Stimulated activated CD4-positive, alpha-beta T cell treated with anti-CD3 and anti-CD28 coated beads, TNF-alpha, amount 100 ng/mL, for 1 hour (primary cell): ENCODE measurements at places on chromosomes 5 and 9.

- no peak for DNase-seq
These were observed 6.0 kb downstream of the UBE2QL1 start for GRCh38 chr5:6454628-6455053.

DNA sequence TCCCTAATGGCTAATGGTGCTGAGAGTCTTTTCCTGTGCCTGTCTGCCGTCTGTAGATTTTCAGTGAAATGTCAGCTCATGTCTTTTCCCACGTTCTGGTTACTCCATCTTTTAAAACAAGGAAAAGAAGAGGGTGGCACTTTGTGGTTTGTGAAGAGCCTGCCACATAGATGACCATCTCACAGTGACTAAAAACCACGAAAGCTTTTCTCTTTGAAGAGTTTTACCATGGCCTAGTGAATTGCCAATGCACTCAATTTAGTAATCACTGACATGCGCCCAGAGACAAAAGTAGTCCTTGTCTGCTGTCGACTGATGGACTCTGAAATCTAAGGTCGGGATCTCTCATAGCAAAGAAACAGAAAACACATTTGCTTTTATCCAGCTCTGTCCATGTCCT is 50.4 kb downstream of the SPATA31C2 start:
- no peak for DNase-seq

GRCh38 chr5:170218726-170219125 is 14.1 kb upstream of the C5orf58 start:
- DNase-seq = no peak

- no peak for DNase-seq
These were observed 264.0 kb downstream of the MAN2A1 start for GRCh38 chr5:109953761-109954160.

GRCh38 chr9:133182151-133182550 is 18.4 kb upstream of the GBGT1 start:
- no peak for DNase-seq

DNA sequence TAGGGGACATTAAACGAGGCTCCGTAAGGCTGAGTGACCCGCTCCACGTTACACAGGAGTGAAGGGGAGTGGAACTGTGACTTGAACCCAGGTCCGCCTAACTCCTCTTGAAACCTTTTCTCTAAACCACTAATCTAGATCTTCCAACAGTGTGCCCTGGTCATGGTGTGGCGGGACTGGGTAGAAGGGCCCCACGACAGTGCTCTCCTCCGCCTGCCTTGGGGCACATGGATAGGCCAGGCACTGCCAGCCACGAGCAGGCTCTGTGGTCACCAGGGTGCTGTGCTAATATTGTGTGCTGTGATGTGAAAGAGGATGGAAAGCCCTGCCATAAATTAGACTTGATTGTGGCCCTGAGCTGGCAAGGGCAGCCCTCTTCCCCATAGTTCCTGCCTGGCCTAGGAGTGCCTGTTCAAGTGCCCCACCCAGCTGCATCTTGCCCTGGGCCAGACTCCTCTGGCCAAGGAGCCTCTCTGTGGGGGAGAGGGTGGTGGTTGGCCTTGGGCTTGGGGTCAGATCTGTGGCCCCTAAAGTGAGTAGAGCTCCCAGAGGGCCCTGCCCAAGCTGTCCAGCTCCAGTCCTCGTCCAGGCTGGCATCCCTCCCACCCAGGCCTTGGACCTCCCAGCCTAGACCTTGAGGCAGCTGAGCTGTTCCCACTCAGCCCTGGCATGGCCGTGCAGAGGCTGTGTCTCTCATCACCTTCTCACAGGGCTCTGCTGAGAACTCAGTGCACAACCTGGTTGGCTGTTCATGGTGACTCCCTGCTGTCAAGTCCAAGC is 67.8 kb upstream of the TBC1D2 start:
- DNase-seq = no peak

- DNase-seq = no peak
These were observed 31.8 kb downstream of the EGFLAM start for GRCh38 chr5:38290028-38290653.

DNA sequence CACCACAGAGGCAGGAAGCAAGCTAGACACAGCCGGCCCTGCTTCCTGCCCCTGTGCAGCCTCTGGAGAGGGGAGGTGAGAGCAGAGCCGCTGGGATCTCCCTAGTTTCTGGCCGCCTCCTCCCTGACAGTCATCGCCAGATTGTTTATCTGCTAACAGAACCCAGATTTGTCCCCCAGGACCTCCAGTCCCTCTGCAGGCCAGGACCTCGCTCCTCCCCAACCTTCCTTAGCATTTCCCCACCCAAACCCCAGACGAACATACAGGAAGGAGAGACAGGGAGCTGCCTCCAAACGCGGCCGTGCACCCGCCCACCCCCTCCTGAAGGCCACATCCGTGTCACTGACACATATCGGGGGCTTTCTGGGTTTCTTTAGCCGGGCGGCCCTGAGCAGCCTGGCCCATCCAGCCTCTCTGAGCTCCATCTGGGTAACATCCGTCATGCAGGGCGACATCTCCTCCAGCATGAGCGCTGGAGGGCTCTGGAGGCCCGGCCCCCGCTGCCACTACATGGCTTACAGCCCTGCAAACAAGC is 47.5 kb downstream of the DBH start:
- peak; percentile 60 for DNase-seq

DNA sequence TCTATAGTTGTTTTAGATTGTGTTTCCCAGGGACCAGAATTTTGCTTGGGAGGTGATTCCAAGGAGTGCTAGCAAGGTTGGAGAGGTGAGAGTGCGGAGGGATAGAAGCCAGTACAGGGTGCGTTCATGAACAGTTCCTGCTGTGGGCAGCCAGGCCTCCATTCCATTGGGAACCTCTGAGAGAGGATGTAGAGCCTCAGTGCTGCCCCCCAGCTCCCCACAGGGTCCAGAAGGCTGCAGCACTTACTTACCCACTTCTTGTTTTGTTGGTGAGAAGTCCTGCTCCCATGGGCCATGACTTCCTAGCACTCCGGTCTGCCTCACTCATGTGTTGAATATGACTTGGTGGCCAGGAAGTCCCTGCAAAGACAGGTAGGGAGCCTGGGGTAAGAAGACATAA is 128.2 kb upstream of the GAS1 start:
- DNase-seq = no peak

DNA sequence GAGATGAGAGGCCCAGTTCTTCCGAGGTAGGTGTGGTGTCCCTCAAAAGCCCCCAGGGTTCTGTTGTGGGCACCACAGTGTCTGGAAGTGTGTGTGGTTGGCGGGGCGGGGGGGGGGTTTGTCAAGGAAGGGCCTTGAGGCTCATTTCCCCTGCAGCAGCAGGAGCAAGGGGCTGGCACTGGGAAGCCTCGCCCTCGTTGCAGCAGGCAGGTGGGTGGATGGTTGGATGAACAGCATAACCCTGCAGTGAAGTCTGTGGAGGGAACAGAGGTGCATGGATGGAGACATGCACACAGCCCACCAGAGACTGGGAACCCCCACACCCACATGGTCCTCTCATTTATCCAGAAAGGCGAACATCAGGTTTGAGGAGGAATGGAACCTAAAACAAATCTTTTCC is 2.0 kb upstream of the SPATA31E1 start:
- no peak for DNase-seq
